Stimulated activated CD8-positive, alpha-beta memory T cell treated with anti-CD3 and anti-CD28 coated beads, Interleukin-15, amount 100 ng/mL, for 4 hours (primary cell): ENCODE measurements at places on chromosomes 16 and 17.

DNA sequence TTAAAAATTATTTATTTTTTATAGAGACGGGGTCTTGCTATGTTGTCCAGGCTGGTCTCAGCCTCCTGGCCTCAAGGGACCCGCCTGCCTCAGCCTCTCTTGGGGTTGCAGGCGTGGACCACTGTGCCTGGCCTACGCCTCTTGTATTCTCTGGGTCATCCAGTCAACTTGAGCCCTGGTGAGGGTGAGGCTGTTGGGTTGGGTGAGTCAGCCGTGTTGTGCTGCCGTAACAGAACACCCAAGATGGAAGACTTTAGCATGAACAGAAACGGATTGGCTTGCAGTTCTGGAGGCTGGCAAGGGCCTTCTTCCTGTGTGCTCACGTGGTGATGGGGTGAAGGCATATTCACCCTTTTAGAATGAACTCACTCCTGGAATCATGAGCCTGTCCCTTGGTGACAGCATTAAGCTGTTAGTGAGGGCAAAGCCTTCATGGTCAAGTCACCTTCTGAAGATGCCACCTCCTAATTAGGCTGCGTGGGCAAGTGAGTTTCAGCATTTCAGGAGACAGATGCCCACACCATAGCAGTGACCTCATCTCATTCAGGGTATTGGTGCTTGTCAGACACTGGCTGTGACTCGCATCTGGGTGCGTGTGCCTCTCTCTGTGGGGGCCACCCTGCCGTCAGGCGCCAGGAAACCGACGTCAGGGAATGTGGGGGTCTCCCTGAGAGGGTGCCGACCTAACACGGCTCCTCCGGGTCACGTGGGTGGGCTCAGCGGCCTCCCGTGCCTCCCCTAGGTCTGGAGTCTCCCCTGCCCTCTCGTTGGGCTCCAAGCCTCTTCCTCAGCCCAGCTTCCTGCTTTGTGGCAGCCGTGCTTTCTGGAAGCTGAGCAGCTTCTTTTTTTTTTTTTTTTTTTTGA is 49.8 kb downstream of the WDR45B start:
- DNase-seq = no peak

- no peak for DNase-seq
Observed at GRCh38 chr16:55909876-55910275, 34.7 kb upstream of the CES5A start.

DNA sequence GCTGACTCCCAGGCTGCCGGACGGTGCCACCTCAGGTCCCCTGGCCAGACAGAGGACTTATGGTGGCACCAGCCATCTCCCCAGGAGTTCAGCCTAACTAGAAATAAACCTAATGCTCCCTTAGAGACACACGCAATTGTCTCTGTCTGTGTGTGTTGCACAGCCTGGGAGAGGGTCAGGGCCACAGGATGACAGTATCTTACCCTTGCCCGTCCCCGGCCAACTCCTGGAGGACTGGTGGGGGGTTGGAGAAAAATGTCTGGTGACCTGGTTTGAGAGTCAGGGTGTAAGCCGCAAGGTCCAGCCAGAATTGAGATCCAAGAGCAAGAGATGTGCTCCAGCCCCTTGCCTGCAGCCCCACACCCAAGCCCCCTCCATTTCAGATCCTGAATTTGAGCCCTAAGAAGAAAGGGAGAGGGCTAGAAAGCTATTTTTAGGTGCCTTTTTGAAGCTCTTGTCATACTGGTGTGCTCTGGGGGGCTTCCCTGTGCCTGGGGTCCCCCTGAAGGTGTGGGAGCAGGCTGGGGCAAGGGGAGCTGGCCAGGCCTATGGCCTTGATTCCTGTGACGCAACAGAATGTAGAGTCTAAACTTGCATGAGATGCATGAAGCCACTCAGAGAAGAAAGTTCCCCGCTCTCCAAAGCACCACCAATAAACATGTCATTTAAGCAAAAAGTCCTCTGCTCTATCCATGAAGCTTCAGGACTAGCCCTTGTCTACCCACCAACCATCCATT is 12.9 kb downstream of the ZNF319 start:
- no peak for DNase-seq

GRCh38 chr17:77962348-77962747 is 3.8 kb downstream of the TNRC6C start:
- DNase-seq = no peak

DNA sequence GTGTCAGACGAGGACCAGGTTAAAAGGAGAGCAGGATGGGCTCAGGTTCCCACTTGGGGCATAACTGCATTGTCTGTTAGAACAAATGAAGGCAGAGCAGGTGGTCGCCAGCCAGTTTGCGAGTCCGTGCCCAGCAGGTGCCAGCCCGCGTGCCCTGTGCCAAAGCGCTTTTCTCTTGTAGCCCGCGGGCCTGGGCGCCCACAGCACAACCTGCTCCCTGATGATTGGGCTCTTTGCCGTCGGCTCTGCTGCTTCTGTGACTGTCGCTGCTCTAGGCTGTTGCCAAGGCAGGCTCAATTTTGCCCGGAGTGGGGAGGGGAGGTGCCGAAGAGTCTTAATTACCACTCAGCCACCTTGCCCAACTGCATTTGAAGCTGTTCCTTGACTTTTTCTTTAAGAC is 21.1 kb downstream of the KNOP1 start:
- DNase-seq = no peak

DNA sequence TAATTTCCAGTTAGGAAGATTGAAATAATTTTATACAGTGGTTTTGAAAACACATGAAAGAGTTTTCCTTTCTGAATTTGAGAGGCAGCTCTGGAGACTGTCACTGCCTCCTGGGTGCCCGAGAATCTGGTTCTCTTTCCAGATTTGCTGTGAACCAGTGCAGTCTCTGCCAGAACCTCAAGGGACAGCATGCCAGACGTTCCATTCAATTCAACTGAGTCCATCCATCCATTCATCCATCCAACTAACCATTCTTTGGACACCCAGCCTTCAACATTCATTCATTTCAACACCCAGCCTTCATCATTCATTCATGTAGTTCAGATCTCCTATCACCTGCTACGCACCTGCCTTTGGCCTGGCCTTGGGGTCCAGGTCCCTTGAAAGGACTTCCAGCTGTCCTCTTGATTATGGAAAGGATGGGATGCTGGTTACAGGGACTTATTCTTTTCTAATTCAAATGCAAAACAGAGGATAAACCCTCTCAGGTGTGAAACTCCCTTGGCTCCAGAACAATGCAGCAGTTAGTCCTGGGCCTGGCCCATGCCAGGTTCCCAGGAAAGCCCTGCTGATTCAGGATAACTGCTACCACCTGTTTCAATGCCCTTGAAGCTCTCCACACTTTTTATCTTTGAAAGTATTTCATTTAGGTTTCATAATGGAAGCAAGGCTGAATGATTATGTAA is 68.7 kb downstream of the WSCD1 start:
- DNase-seq = no peak

GRCh38 chr17:76558198-76559095 is 18.6 kb downstream of the PRCD start:
- DNase-seq = no peak

GRCh38 chr16:9395958-9396359 is 304.5 kb downstream of the HAPSTR1 start:
- no peak for DNase-seq

DNA sequence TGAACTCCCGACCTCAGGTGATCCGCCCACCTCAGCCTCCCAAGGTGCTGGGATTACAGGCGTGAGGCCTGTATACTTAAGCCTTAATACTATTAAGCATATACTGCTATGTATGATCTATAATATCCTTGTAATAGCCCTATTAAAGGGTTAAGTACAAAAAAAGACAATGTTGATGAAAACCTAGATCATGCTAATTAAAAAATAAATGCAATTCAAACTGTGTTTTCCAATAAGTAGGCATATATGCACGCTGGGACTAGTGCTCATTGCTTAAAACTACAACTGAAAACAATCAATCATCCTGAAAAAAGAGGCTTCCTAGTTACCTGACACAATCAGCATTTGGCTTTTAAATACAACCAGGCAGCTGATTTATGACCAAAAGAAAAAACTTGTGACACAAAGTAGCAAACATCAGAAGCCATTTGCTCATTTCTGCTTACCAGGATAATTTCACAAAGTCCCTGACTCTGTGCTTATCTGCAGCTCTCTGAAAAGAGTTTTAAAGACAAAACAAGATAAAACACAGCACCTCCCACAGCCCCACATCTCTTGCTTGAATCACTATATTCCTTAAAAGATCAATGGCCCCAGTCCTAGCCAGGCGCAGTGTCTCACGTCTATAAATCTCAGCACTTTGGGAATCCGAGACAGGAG is 11.1 kb downstream of the ZNF385C start:
- DNase-seq = no peak

- DNase-seq = no peak
Observed at GRCh38 chr17:76233588-76234353, 6.5 kb downstream of the RNF157 start.

- DNase-seq = no peak
Observed at GRCh38 chr16:56684926-56685590, 2.8 kb downstream of the MT1X start.

GRCh38 chr17:18070861-18071340 is 16.8 kb upstream of the DRG2 start:
- DNase-seq = no peak

DNA sequence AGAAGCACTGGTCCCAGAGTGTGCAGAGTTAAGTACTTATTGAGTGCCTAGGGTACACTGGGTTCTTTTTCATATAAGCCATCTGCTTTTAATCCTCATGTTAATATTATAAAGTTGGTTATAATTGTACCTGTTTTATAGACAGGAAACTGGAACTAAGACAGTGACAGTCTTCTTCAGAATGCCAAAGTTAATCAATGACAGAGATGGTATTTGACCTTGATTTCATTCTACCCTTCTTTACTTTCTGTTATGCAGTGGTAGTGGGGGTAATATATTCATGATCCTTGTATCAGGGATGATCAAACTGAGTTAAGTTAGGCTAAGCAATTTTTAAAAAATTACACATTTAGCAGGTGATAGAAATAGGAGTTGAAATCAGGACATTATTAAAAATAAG is 108.6 kb upstream of the GOT2 start:
- DNase-seq = no peak

DNA sequence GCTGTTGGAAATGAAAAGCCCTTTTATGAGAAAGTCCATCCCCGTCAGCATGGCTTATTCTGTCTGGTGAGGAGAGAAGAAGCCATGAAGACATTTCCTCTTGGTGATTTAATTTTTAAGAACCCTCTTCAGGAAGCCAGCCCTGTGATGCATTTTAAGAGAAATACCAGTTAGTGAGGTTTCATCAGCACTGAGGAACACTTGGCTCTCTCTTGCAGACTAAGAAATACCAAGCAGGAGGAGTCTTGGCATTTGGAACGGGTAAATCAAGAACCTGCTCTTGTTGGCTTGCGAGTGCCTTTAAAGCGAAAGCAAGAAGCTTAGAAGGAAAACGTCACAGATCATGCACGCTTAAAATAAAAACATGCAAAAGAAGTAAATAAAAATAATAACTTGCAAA is 17.5 kb downstream of the RAB11FIP3 start:
- DNase-seq = no peak

- no peak for DNase-seq
Observed at GRCh38 chr16:53805113-53805512, 101.2 kb downstream of the FTO start.

GRCh38 chr16:85653290-85653891 is 35.4 kb downstream of the GINS2 start:
- DNase-seq = no peak

DNA sequence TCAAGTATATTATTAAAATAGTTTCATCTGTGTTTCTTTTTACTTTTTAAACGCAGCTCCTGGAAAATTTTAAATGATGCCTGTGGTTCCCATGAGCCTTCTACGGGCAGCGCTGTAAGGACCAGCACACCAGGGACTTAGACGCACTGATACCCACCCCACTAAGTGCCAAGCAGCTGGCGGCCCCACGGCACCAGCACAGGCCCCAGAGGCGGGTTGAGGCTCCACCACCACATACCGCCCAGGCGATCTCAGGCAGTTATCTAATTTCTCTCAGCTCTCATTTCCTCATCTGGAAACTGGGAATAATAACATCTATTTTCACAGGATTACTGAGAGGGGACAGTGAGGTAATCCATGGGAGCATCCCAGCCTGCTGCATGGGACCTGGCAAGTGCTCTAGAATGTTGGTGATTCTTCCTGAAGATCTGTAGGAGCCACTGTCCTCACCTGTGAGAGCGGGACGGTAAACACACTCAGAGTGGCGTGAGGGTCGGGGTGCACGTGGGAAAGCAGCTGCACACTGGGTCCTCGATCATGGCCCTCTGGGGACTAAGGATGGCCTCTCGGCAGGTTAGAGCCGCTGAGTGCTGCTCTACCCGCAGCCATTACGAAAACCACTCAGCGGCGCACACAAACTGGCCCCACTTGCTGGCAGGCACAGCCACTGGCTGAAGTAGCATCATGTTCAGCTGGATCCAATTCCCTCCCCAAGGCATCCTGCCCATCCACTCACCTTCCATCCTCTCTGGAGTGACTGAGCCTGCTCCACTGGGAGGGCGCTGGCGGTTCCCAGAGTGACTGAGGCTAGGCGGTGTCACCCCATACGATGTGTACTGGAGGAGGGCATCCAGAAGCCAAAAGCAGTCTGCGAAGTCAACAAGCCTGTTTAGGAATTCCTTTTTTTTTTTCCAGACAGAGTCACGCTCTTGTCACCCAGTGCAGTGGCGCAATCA is 17.6 kb upstream of the SLC38A8 start:
- DNase-seq = no peak

GRCh38 chr17:39969375-39969774 is 6.6 kb downstream of the GSDMA start:
- no peak for DNase-seq

DNA sequence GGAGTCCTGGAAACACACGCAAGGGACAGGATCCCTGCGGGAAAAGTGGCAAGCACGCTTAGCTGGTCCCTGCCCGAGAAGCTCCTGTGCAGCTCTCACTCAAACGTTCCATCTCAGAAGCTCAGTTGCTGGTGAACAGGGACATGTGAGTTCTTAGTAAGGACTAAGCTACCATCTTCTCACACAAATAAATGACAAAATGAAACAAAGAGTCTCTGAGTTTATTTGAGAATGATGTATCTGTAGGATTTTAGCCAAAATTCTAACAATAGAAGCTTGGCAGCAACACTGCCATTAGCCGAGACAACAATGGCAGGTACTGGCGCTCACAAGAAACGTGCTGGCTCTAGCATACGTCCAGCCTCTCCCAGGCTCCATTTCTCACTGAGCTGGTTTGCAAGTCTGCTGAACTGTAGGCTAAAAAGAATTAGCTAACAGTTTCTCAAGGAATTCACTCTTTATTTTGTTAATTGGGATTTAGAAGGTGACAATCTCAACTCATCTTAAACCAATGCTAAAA is 90.2 kb downstream of the VPS53 start:
- DNase-seq = no peak
